ENCODE measurements at places on chromosomes 2 and 18. TPM values are rescaled to one million over a fixed set of nuclear protein-coding genes. Genes with fewer than 3 reads are reported as not detected.

Gene EFR3B
- 1.0 TPM for polyA plus RNA-seq

Gene GNLY
- polyA plus RNA-seq: not detected

DNA sequence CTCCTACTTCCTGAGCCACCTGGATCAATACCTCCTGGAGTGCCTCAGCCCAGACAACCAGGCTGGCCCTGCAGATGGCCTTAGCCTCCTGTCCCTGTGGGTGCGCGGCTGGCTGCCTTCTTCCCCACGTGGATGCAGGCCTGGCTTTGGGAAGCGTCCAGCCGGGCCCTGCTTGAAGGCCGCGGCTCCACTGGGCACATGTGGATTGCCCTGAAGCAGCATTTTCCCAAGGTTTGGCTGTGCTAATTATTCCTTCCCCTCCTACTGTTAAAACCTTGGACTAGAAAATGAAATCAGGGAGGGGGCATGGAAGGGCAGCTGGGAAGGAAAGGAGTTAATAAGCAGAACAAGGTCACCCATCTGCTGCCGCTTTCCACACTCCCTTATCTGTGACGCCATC lies 143.0 kb upstream of the GATA6 start:
- no peaks in the 10 kb centered on the region for H3K36me3 ChIP-seq
- H3K27me3 ChIP-seq: no peaks in the 10 kb centered on the region
- no peak overlapping the region for H3K27ac ChIP-seq

Gene RNU2-63P
- polyA plus RNA-seq: not detected

GRCh38 chr18:63342206-63342605 lies 22.6 kb upstream of the BCL2 start:
- H3K27ac ChIP-seq: no peak overlapping the region
- peaks cover 5% of the 10 kb centered on the region for H3K36me3 ChIP-seq
- no peak for DNase-seq

DNA sequence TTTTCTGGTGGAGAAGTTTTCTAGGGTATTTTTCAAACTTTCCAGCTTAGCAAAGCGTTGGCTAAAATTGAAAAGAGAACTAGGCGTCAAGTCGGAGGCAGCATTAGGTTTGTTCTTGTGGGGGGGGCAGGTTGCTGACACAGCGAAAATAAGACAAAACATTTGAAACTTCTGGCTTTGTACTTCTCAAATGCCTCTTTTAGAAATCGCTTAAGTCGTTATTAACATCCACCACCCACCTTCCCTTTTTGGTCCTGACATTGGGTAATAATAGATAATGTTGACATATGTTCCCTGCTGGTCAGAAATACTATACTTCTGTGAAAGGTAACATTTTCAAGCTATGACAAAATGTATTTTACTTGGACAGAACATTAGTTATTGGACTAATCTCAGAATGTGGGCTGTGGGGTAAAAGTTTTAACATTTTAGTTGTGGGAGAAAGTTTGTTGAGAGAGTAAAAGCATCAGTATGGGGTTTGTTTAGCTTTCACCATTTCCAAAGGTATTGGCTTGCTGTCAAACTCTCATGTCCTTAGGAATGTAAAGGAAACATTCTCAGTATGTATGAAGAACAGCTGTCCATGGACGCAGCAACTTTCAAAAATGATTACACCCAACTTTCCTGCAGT lies 88.1 kb upstream of the ZEB2 start:
- H3K4me1 ChIP-seq: no peaks in the 10 kb centered on the region
- H3K27me3 ChIP-seq: 0 out of 2 replicates have a peak, but pooled peaks cover 2% of the 10 kb centered on the region
- H3K27ac ChIP-seq: no peak overlapping the region

DNA sequence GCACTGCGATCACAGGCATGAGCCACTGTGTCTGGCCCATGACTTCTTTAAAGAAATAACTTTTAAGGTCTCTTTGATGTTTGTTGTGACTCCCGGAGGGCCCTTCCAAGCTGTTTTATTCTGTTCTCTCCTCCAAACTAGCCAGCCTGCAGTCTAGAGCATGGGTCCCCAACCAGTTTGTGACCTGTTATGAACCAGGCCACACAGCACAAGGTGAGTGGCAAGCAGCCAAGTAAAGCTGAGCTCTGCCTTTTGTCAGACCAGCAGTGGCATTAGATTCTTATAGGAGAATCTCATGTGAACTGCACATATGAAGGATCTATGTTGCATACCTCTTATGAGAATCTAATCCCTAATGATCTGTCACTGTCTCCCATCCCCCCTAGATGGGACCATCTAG lies 223.9 kb upstream of the RGPD4 start:
- H3K27ac ChIP-seq: no peak overlapping the region
- no peak overlapping the region for H3K4me3 ChIP-seq
- H3K36me3 ChIP-seq: no peaks in the 10 kb centered on the region
- no peaks in the 10 kb centered on the region for H3K27me3 ChIP-seq
- DNase-seq: no peak
- H3K4me1 ChIP-seq: no peaks in the 10 kb centered on the region

DNA sequence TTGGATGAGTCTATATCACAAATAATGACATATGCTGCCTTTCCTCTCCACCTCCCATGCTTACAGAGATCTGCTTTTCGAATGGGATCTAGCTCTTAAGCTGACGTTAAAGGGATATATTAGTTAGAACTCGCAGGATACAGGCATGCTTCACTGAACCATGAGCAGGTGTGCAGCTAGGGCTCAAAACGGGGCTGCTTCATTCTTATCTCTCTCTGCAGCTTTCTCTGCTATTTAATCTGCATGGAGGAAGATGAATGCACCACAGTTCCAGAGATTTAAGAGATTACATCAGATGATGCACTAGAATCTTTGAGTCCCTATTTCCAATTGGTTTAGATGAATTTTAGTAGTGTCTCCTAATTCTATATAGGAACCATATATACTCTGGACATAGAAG lies 327.0 kb downstream of the RAD51AP2 start:
- DNase-seq: no peak
- no peak overlapping the region for H3K4me3 ChIP-seq
- no peaks in the 10 kb centered on the region for H3K36me3 ChIP-seq
- H3K27me3 ChIP-seq: no peaks in the 10 kb centered on the region

DNA sequence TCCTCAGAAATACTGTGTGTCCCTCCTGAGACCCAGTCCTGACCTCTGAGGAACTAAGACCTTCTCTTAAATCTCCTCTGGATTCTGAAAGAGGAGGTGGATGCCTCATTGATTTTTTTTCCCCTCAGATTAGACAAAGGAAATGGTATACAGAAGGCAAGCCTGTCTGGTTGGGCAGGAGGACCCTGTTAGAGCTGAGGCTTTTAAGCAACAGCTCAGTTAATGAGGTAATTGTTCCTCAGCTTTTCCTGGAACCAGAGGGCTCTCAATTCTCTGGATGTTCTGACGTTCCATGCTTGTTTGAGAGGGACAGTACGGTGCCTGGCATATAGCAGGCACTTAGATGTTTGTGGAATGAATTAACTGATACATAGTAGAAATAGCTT lies 61.7 kb upstream of the MCFD2 start:
- H3K4me3 ChIP-seq: no peak overlapping the region
- H3K27ac ChIP-seq: 0 out of 2 replicates have a peak overlapping the region, but pooled peaks have one; percentile 12
- peaks cover 32% of the 10 kb centered on the region for H3K4me1 ChIP-seq
- H3K36me3 ChIP-seq: peaks cover 21% of the 10 kb centered on the region
- DNase-seq: no peak

DNA sequence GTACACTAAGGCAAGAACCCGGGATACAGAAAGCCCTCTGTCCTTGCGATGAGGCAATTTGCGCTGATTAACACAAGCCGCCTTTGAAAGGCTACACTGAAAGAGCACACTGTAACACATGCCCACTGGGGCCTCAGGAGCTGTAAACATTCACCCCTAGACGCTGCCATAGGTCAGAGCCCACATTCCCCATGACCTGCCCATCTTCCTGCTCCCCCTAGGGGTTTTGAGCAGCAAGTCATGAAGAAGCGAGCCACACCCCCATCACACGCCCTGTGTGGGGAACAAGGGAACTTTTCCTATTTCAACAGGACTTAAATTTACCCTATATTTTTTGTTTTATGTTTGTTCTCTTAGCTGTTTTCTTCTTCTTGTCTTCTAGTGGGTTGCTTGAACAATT lies 47.8 kb upstream of the SLC4A10 start:
- H3K36me3 ChIP-seq: no peaks in the 10 kb centered on the region
- no peaks in the 10 kb centered on the region for H3K4me1 ChIP-seq
- no peak overlapping the region for H3K27ac ChIP-seq
- H3K4me3 ChIP-seq: no peak overlapping the region

Gene GALNT3
- polyA plus RNA-seq: 3.6 TPM

- no peaks in the 10 kb centered on the region for H3K36me3 ChIP-seq
- no peak overlapping the region for H3K4me3 ChIP-seq
- no peak for DNase-seq
Observed at GRCh38 chr18:7946734-7947377, 379.7 kb downstream of the PTPRM start.

Gene CTNNA2
- 2.4 TPM for polyA plus RNA-seq

Gene SERPINB3
- polyA plus RNA-seq: not detected

DNA sequence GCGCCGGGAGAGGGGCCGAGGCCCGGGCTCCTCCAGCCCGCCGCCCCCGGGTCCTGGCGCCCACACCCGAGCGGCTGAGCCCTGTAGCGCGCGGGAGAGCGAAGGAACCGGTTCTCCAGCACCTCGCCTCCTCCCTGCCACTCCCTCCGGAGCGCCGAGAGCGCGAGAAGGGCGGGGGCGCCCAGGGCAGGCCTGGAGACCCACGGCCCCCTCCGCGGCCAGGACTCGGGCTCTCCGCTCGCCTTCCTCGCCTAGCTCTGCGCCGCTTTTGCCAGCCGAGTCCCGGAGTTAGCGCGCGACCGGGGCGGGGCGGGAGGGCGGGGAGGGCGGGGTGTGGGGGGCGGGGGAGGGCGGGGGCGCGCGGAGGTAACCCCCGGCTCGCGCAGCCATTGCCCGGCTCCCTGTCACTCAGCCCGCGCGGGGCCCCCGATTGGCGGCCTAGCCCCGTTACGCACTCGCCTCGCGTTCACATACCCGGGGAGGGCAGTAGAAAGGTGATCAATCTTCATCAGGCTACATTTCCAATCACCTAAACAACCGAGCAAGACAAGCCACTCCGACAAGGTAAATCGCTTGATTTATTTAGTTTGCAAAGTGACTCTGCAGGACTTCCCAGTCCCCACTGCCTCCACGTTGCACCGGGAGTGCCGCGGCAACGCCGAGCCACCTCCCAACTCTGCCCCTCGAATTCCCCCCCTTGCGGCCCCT lies at the start of gene OTX1:
OTX1 (plus strand) TSS at position 497 of the 708 bp plus-strand sequence. CDS start 2,161 bp downstream, outside the sequence.
- H3K27me3 ChIP-seq: peaks cover 28% of the 10 kb centered on the region
- peak within 1 kb of the TSS; percentile 83 for H3K4me3 ChIP-seq
- no peaks in the 10 kb centered on the region for H3K36me3 ChIP-seq
- H3K4me1 ChIP-seq: peaks cover 8% of the 10 kb centered on the region
- DNase-seq: peak; percentile 41

DNA sequence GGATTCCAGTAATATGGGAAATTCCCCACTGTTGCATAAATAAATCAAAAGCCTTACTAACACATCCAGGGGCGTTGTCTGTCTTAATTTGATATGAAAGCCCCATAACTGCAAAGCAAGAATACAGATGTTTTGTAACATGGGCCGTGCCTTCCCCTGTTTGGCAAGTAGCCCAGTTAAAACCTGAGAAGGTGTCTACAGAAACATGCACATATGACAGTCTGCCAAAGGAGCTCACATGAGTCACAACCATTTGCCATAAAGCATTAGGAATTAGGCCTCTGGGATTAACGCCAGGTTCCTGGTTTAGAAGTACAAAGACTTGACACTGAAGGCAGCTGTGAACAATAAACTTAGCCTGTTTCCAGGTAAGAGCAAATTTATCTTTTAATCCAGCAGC lies 43.1 kb upstream of the LONRF2 start:
- H3K4me3 ChIP-seq: no peak overlapping the region
- H3K27ac ChIP-seq: no peak overlapping the region
- H3K4me1 ChIP-seq: no peaks in the 10 kb centered on the region
- no peaks in the 10 kb centered on the region for H3K36me3 ChIP-seq
- H3K27me3 ChIP-seq: no peaks in the 10 kb centered on the region
- no peak for DNase-seq

DNA sequence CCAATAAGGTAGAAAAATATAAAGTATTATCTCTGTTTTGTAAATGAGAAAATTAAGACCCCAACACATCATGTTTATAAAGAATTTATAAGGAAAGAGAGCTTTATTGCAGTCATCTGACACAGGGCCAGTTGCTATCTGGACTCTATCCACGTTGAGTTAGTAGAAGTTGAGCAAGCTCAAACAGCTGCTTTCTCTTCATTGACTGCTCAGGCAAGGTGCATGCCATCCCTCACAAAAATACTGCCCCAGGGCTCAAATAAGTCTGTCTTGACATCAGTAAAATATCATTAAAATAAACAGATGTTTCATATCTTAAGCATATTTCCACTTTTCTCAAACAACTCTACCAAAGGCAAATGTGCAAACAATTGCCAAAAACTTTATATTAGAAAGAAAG lies 14.8 kb downstream of the COL5A2 start:
- H3K36me3 ChIP-seq: no peaks in the 10 kb centered on the region
- no peaks in the 10 kb centered on the region for H3K4me1 ChIP-seq
- no peak overlapping the region for H3K27ac ChIP-seq
- H3K4me3 ChIP-seq: no peak overlapping the region

DNA sequence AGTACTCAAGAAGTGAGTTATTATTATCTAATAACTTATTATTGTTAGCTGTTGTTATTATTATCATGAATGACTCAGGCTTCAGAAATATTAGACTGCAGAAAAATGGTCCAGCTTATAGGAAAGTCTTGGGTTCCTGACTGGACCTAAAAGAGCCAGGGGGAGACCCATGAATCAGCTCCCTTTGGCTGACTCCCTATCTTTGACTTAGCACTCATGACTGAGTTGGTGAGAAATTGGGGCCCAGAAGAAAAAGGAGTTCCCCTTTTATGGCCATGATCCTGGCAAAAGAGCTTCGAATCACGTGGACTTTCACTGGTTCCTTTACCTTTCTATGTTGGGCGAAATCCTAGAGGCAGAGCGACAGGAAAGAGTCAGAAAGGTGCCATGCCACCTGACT lies 145.8 kb downstream of the MYO3B start:
- H3K27ac ChIP-seq: no peak overlapping the region
- H3K27me3 ChIP-seq: no peaks in the 10 kb centered on the region

DNA sequence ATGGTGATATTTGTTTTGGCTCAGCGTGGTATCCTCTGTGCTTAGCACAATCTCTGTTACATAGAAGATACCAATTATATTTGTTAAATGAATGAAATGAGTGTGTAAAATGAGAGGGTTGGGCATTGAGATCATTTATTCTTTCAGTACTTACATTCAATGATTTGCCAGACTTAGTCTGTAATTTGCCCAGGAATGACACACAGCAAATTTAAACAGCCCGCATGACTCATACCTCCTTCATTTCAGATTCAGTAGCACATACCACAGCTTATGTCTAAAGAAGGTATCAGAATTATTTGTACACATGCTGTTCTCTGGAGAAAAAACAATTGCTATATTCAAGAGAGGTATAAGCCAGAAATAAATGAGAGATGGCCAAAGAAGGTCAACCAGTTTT lies 37.0 kb downstream of the KLHL14 start:
- H3K36me3 ChIP-seq: no peaks in the 10 kb centered on the region
- H3K4me1 ChIP-seq: peaks cover 2% of the 10 kb centered on the region
- H3K4me3 ChIP-seq: no peak overlapping the region
- no peak overlapping the region for H3K27ac ChIP-seq

All from GM12878 (cell line).